ENCODE measurements at places on chromosomes 5 and 9. TPM values are rescaled to one million over a fixed set of nuclear protein-coding genes. Genes with fewer than 3 reads are reported as not detected.

- DNase-seq, result no peak
- no peak overlapping the region for H3K4me3 ChIP-seq
- H3K4me1 ChIP-seq, result peaks cover 4% of the 10 kb centered on the region
- no peak overlapping the region for H3K27ac ChIP-seq
Measured at GRCh38 chr5:173778152-173778782, 109.9 kb upstream of the CPEB4 start.

DNA sequence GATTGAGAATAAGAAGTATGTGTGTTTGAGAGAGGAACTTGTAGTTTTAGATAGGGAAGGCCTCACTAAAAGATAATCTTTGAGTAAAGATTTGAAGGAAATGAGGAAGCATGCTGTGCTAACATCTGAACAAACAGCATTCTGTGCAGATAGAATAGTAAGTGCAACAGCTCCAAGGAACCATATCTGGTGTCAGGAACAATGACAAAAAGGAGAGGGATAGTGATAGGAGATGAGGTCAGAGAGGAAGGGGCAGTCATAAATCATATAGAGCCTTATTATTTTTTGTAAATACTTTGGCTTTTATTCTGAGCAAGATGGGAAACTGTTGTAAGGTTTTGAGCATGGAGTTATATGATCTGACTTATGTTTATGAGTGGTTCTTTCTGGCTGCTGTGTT, 3.8 kb downstream of the MRPL22 start:
- no peaks in the 10 kb centered on the region for H3K27me3 ChIP-seq
- no peak for DNase-seq
- no peak overlapping the region for H3K4me3 ChIP-seq
- no peak overlapping the region for H3K27ac ChIP-seq
- H3K4me1 ChIP-seq, result peaks cover 2% of the 10 kb centered on the region

- no peaks in the 10 kb centered on the region for H3K4me1 ChIP-seq
- DNase-seq, result peak; percentile 7
- no peaks in the 10 kb centered on the region for H3K36me3 ChIP-seq
Measured at GRCh38 chr5:88172847-88173758, 95.5 kb downstream of the TMEM161B start.

The SLC1A1 gene
- polyA plus RNA-seq, result 64.1 TPM

GRCh38 chr5:181159286-181160151, 12.1 kb downstream of the OR2V2 start:
- no peaks in the 10 kb centered on the region for H3K36me3 ChIP-seq
- peak; percentile 48 for DNase-seq
- H3K27me3 ChIP-seq, result no peaks in the 10 kb centered on the region
- H3K27ac ChIP-seq, result peak overlapping the region; percentile 86

GRCh38 chr5:75460532-75460931, 50.9 kb downstream of the CERT1 start:
- DNase-seq, result no peak
- no peaks in the 10 kb centered on the region for H3K4me1 ChIP-seq
- H3K27me3 ChIP-seq, result no peaks in the 10 kb centered on the region
- H3K27ac ChIP-seq, result no peak overlapping the region

DNA sequence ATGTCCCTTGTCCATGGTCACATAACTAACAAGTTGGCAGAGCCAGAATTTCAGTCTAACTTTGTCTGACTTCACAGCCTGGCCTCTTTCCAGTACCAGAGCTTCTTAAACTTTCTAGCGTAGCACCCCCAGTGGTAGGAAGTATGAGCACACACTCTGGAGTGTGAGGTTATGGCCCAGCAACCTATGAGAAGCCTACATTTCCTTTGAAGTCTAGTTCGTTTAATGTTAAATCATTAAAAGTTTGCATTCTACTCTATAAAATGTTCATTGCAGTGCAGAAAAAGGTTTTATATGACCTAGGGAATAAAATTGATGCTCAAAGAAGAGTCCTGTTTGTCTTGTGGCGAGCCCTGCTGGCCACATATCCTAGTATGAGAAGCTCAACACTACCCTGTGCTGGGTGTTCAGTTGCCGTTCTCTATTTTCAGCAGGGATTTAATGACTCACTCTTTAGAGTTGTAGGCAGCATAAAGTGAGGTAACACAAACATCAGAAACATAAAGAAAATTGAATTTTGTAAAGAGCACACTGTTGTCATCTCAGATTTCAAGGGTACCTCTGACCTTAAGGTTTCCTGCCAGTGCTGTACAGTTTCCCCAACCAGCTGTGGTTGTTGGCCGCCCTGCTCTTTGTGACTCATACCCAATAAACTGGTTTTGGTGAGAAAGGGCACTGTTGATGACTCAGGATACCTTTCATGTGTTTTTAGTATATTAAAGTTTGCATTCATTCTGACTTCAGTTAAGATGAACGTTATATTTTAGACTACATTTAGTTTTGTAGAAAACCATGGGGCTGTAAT, 14.3 kb downstream of the MCCC2 start:
- DNase-seq, result peak; percentile 98
- H3K4me1 ChIP-seq, result peaks cover 14% of the 10 kb centered on the region
- H3K36me3 ChIP-seq, result no peaks in the 10 kb centered on the region
- no peak overlapping the region for H3K4me3 ChIP-seq

The NEUROG1 gene
- not detected for polyA plus RNA-seq

- H3K27ac ChIP-seq, result no peak overlapping the region
- H3K4me3 ChIP-seq, result no peak overlapping the region
- H3K4me1 ChIP-seq, result no peaks in the 10 kb centered on the region
- H3K27me3 ChIP-seq, result no peaks in the 10 kb centered on the region
- no peak for DNase-seq
Measured at GRCh38 chr5:2352101-2352861, 399.2 kb downstream of the IRX2 start.

DNA sequence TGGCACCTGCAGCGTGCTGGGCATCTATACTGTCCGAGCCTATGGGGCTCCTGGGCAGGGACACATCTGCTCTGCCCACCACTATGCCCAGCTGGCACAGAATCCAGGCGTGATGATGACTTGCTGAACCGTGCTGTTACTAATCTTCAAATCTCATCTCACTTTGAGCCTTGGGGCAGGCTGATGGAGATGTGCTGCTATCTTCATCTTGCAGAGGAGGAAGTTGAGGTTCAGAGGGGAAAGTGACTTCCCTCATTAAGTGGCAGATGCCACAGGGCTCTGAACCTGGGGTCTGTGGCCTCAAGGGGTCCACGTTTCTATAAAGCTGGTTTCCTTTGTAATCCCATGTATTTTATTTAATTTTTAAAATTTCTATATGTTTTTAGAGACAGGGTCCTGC, 4.7 kb downstream of the SLC2A6 start:
- no peaks in the 10 kb centered on the region for H3K27me3 ChIP-seq
- no peak overlapping the region for H3K27ac ChIP-seq
- no peaks in the 10 kb centered on the region for H3K4me1 ChIP-seq
- H3K4me3 ChIP-seq, result no peak overlapping the region
